ENCODE measurements at places on chromosomes 13 and 19. TPM values are rescaled to one million over a fixed set of nuclear protein-coding genes. Genes with fewer than 3 reads are reported as not detected.
A peak's percentile ranks its signal among the peaks of the same experiment; 100 is the strongest.

DNA sequence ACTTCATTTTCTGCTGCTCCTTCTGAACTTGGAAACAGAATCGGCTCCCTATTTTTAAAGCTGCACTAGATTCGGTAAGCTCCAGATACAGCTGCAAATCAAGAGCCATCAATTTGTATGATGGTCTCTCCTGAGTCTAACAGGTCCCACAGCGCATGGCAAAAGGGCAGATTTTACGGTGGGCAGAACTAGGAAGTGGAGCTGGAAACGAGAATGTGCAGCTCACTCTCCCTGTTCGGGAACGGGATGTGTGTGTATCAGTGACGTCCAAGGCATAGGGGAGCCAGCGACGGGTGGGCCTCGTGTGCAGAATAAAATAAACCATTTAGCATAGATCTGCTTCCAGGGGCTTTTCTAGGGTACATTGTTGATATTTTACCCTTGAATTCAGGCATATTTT, 74.2 kb downstream of the COL4A1 start:
- no peak for DNase-seq

NACC1 gene
- total RNA-seq, result 213 TPM

ZNF599 gene
- total RNA-seq, result 5.2 TPM

CEACAM7 gene
- 0.21 TPM for total RNA-seq

GRCh38 chr13:30395192-30396158, 26.8 kb upstream of the UBE2L5 start:
- DNase-seq, result peak; percentile 48

- no peak for DNase-seq
Observed at GRCh38 chr13:20178156-20178555, 14.6 kb downstream of the GJB2 start.

BST2 gene
- total RNA-seq, result 61.1 TPM

Measured in WTC11 (cell line).